Naive thymus-derived CD8-positive, alpha-beta T cell (primary cell): ENCODE measurements at places on chromosomes 1 and 21.
A peak's percentile ranks its signal among the peaks of the same experiment; 100 is the strongest.

GRCh38 chr1:226634166-226634588 lies 85.6 kb downstream of the STUM start:
- H3K27me3 ChIP-seq, result no peaks in the 10 kb centered on the region
- H3K4me3 ChIP-seq, result peak overlapping the region; percentile 59
- peaks cover 84% of the 10 kb centered on the region for H3K36me3 ChIP-seq

DNA sequence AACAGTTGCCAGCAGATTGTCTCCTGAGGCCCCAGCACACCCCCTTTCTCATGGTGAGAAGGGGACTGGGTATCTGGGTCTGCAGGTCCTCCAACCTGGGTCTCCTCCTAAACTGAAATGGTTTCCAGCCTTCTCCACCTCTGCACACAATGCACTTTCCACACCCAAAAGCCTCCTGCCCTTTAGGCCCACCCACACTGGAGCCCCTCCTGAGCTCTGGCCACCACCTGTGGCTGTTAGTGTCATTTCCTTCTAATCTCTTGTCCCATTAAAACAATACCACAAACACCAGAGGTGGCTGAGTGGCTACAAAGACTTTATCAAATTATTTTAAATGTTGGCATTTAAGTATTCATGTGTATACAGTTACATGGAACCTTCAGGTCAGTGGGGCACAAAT lies 11.5 kb downstream of the GPR3 start:
- H3K27me3 ChIP-seq, result no peaks in the 10 kb centered on the region
- peak overlapping the region; percentile 58 for H3K4me3 ChIP-seq
- H3K4me1 ChIP-seq, result peaks cover 14% of the 10 kb centered on the region
- H3K36me3 ChIP-seq, result no peaks in the 10 kb centered on the region

- H3K27ac ChIP-seq, result peak overlapping the region; percentile 76
- no peaks in the 10 kb centered on the region for H3K36me3 ChIP-seq
- H3K4me3 ChIP-seq, result no peak overlapping the region
- H3K27me3 ChIP-seq, result no peaks in the 10 kb centered on the region
Measured at GRCh38 chr1:227934476-227935313, 13.0 kb downstream of the WNT9A start.

GRCh38 chr1:74937176-74937575 lies 197.0 kb upstream of the LHX8 start:
- H3K27me3 ChIP-seq, result no peaks in the 10 kb centered on the region
- no peaks in the 10 kb centered on the region for H3K4me1 ChIP-seq
- no peaks in the 10 kb centered on the region for H3K36me3 ChIP-seq
- no peak for DNase-seq
- H3K27ac ChIP-seq, result no peak overlapping the region
- no peak overlapping the region for H3K4me3 ChIP-seq

- H3K27ac ChIP-seq, result no peak overlapping the region
- H3K4me1 ChIP-seq, result no peaks in the 10 kb centered on the region
- no peak for DNase-seq
- H3K27me3 ChIP-seq, result peaks cover 25% of the 10 kb centered on the region
- no peak overlapping the region for H3K4me3 ChIP-seq
- no peaks in the 10 kb centered on the region for H3K36me3 ChIP-seq
Measured at GRCh38 chr1:18278946-18279345, 171.3 kb downstream of the IGSF21 start.
